Activated CD8-positive, alpha-beta T cell treated with anti-CD3 and anti-CD28 coated beads for 36 hours (primary cell): ENCODE measurements at places on chromosomes 5 and 9. TPM values are rescaled to one million over a fixed set of nuclear protein-coding genes. Genes with fewer than 3 reads are reported as not detected.

Gene TEX48
- not detected for total RNA-seq

GRCh38 chr9:113572076-113572861 is 108.7 kb downstream of the RGS3 start:
- DNase-seq: no peak

DNA sequence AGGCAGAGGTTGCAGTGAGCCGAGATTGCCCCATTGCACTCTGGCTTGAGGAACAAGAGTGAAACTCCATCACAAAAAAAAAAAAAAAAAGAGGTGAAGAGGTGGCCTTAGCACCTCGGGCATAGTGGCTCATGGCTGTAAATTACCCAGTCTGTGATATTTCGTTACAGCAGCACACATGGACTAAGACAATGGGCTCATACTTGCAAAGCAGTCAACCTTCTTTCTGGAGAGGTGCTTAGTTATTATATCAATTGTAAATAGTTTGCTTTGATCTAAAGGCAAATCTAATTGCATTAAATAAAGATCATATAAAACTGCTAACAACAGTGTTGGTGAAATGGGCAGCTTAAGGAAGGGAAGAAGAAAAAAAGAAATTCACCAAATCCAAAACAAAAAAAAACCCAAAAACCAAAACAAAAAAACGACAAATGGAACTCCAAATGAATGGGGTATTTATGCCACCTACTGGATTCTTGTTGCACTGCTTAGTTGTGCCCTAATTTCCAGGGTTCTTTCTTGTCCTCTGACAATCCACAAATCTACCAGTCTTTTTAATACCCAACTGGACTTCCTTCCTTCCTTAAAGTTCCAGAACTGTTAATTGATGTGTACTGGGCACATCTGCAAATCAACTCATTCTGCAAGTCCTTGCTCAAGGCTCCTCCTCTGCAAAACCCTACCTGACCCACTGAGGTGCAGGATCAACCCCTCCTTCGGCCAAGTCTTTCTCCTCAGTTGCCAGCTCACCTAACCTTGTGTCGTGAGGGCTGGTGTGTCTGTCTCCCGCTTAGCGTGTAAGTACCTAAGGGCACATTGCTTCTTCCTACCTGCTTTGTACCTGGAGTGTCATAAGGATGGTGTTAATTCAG is 35.0 kb upstream of the DMRT1 start:
- no peak for DNase-seq

- no peak for DNase-seq
These were observed 105.8 kb downstream of the DOCK2 start for GRCh38 chr5:169742771-169743296.
